Right renal pelvis (tissue), 4 donors: ENCODE measurements at places on chromosomes 6 and 20. TPM values are rescaled to one million over a fixed set of nuclear protein-coding genes. Genes with fewer than 3 reads are reported as not detected.

- no peak for DNase-seq
These were observed 936.6 kb upstream of the MAP3K7 start for GRCh38 chr6:91523511-91523910.

DNA sequence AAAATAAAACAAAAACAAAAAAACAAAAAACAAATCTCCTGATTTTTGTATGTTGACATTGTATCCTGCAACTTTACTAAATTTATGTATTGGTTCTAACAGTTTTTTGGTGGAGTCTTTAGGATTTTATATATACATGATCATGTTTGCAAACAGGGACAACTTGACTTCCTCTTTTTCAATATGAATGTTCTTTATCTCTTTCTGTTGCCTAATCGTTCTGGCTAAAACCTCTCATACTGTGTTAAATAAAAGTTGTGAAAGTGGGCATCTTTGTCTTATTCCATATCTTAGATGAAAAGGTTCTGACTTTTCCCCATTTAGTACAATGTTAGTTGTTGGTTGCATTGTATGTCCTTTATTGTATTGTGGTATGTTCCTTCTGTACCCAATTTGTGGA lies 261.7 kb upstream of the NOX3 start:
- DNase-seq: no peak

GRCh38 chr6:132931936-132932514 lies 117.7 kb downstream of the RPS12 start:
- no peak for DNase-seq

- no peak for DNase-seq
These were observed 1.3 kb downstream of the ZNF76 start for GRCh38 chr6:35260591-35261570.

DNA sequence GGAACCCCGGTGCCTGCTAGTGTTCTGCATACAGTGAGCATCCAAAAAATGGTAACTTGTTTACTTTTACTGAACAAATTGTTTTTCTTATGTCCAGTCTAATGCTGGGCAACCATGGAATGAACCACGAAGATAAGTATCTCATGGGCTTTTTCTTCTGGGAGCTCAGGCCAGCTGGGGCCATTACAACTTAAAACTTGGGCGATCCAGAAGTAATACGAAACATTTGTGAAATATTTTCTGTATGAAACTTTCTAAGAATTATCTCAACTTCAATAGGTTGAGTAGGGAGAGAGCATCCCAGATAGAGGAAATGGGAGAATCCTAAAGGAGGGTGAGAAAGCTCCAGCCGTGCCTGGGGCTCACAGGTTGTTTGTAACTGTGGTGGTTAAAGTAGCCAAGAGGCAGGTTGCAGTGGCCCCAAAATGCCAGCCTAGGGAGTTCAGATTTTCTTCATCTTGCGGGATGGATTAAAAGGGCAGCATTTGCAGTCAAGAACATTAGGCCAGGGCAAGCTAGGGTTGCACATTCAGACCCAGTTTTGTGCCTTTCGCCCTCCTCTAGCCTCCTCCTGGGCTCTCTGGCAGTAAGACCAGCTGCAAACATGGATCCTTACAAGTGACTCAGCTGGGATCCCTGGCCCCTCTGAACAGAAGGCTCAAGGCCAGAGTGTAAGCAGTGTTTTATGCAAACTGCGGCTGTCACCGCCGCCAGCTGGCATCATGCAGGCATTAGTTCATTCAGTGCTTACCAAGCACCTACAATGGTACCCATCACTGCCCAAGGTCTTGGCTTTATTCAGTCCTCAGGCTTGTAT lies 41.5 kb downstream of the ELMO2 start:
- no peak for DNase-seq

The PTCRA gene
- not detected for polyA plus RNA-seq

- no peak for DNase-seq
These were observed 15.5 kb downstream of the LY86 start for GRCh38 chr6:6604015-6604414.

The TAGAP gene
- polyA plus RNA-seq: 0.65 TPM

DNA sequence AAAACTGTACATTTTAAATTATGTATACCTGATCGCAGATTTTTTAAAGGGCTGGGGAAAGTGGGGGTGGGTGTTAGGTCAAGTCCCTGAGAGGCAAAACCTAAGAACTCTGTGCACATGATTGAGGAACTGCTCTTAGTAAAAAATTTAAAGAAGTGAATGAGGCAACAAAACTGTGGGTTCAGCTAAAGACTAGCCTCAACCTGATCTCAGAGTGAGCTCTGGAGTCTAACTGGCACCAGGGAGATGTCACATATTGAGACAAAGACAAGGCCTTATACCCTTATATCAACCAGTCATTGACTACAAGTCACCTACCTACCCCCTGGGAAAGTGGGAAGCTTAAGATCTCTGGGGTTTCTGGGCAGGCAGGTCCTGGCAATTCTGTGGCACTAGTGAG lies 27.4 kb upstream of the RUNX2 start:
- DNase-seq: no peak

The MAS1 gene
- polyA plus RNA-seq: not detected

The DEFB132 gene
- polyA plus RNA-seq: 0.08 TPM

- no peak for DNase-seq
These were observed 50.5 kb upstream of the ENPP5 start for GRCh38 chr6:46221222-46221793.

The MAPK13 gene
- 24.5 TPM for polyA plus RNA-seq

DNA sequence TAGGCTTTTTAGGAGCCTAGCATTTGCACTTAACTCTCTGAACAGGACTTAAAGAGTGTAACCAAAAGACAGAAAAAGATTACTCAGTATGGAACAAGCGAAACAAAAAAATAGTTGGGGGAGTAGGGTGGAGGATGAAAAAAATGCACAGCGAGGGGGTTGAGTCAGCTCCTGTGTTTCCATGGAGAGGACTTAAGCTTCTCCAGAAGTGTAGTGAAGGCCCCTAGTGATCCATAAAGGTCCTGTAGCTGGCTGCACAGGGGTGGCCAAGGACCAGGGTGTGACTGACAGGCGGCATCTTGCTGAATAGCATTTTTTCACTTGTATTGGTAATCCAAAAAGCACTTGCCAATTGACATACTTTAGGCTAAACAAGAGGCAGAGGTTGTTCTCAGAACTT lies 533.9 kb downstream of the RFPL4B start:
- DNase-seq: no peak

- DNase-seq: no peak
These were observed 5.6 kb downstream of the PPP2R5D start for GRCh38 chr6:42989923-42990322.

GRCh38 chr6:158257781-158258180 lies 54.5 kb upstream of the TULP4 start:
- DNase-seq: no peak

DNA sequence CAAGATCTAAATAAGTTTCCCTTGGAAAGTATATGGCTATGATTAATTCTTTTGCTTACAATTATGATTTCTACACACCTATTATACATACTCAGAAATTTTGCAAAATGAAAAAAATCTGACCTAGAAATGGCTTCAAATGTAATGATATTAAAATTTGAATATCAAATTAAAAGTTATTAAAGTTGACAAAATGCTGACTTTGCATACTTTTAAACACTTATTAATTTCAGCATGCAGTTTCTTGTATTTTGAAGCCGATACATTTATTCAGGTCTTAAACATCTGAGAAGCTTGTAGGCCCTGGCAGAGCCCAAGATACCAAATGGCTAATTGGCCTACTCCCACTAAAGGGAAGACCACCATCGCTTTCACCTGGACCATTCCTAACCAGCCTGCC lies 59.8 kb downstream of the SMLR1 start:
- no peak for DNase-seq

DNA sequence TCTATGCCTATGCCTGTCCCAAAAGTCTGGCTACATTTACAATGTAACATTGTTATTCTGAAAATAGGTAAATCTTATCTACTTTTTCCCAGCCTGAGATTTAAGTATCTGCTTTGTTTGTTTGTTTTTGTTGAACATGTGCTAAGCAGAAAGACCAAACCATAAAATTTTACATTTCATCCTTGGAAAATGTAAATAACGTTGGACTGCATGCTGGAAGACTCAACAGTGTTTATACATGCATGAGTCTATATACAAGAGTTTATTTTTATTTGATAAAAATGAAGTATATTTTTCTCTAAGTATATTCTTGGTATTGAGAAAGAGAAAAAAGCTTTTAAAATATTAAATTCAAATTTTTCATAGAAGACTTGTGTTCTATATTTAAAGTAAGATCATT lies 12.1 kb upstream of the PDE10A start:
- DNase-seq: no peak

The MOG gene
- polyA plus RNA-seq: not detected

The TTPAL gene
- polyA plus RNA-seq: 13.4 TPM

GRCh38 chr6:87794922-87795885 lies 93.2 kb upstream of the AKIRIN2 start:
- DNase-seq: no peak

GRCh38 chr6:136771306-136771705 lies 21.0 kb downstream of the MAP3K5 start:
- DNase-seq: no peak

GRCh38 chr6:75991941-75992340 lies 80.5 kb downstream of the IMPG1 start:
- DNase-seq: no peak

The TRIM10 gene
- 0.57 TPM for polyA plus RNA-seq

DNA sequence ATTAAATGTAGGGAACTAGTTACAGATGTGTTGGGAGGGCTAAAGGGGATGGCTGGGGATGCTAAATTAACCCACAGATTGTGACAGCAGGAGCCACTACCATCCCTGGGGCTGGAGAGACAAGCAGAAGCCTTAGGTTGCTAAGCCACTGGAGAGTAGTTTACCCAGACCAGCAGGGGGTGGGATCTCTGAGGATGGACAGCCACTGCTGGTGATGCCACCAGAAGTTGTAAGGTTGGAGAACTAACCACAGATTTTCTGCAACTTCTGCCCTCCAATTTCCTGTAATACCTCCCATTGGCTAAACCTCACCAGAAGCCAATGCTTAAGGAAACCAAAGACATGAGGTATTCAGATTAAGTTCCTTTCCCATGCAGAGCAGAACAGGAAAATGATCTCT lies 139.6 kb upstream of the NOX3 start:
- no peak for DNase-seq

- no peak for DNase-seq
These were observed 4.1 kb downstream of the ATP9A start for GRCh38 chr20:51763965-51764602.

- no peak for DNase-seq
These were observed 17.1 kb downstream of the B4GALT5 start for GRCh38 chr20:49696594-49696993.

The HRH3 gene
- not detected for polyA plus RNA-seq

DNA sequence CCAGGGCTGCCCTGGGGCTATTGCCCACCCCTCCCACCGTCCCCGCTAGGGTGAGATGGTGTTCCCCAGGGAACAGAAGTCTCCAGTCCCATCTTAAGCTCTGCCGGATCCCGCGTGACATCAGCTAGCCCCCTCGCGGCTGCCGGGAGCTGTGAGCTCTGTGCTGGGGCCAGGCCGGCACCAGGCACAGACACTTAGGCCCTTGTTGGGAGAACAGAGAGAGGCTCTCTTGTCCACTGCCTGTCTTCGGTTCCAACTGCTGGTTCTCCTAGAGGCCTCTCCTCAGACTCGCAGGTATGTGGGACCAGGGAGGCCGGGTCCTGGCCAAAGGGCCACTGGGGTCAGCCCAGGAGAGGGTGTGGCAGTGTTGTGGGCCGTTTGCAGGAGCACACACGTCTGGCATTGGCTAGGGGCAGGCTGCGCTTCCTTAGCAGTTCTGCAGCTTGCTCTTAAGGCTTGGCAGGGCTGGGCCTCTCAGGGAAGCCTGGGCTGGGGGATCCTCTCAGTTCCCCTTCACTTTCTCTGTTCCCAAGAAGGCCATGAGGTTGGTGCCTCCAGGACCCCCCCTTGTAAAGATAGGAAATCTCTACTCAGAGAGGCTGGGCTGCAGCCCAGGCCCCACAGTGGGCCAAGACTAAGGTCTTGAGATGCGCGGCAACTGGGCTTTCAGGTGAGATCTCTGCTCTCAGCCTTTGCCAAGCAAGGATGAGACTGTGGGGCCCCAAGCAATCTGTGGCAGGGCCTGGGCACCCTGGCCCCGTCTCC lies 6.3 kb downstream of the SGK2 start:
- no peak for DNase-seq

DNA sequence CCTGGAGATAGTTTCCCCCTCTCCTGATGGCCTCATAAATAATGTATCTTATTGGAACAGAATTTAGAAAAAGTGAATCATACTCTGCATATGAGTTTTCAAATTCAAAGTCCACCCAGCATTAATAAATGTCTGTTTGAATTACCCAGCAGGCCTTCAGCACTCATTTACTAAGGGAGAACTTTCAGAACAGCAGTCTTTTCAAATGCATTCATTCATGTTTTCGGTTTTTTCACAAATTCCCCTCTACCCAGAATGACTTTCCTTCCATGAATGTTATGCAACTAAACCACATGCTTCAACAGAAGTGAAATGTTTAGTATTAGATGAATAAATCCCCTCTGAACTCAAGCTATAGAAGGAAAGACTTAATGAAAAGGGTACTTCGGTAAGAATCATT lies 92.4 kb downstream of the RTN4IP1 start:
- DNase-seq: no peak

GRCh38 chr20:4297127-4297826 lies 281.9 kb upstream of the RNF24 start:
- DNase-seq: no peak

DNA sequence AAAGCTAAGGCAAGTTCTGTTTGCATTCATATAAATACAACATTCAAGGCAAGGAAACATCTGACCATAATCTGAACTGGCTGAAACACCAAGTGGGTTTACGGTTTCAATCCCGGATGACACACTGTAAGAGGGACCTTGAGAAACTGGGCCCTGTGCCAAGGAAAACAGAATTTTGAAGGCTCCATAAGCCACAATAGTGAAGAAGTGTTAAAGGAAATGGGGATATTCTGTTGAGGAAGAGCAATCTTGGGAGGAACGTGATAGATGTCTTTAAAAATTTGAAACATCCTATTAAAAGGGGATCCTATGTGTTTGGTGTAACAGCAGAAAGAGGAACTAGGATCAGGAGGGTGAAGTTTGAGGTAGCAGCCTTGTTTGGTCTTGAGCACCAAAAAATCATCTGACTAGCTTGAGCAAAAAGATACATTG lies 82.4 kb upstream of the TAB2 start:
- DNase-seq: peak; percentile 33

The TINAG gene
- 30.0 TPM for polyA plus RNA-seq

The GGT7 gene
- polyA plus RNA-seq: 21.6 TPM

GRCh38 chr6:140316966-140317365 lies 942.5 kb upstream of the CITED2 start:
- no peak for DNase-seq

The PCSK2 gene
- polyA plus RNA-seq: 0.89 TPM

DNA sequence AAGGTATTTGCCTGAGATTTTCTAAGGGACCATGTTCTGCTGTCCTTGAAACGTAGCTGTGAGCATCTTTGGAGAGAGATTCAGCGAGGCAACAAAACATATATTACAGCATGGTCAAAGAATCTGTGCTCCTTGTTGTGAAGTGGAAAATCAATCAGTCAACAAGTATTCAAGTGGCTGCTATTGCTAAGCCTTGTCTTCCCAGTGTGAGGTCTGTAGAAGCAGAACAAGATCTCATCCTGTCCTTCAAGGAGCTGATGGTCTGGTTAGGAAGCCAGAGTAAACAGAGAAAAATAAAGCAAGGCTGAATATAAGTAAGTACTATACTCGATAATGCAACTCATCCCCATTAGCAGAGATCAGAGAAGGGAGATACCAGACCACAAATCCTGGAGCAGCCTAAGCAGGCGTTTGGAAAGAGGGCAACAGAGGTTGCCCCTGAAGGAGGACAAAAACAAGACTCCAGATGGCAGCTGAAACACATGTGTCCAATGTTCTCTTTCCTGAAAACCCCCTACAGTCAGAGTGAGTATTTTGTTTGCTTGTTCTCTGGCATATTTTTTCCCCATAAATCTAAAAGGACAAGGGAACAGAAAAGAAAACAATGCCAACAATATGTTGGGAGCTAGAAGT lies 392.0 kb downstream of the SYNE1 start:
- no peak for DNase-seq

The CLDN20 gene
- polyA plus RNA-seq: 0.42 TPM
